Cerebellum (tissue), 4 donors: ENCODE measurements at places on chromosomes 7 and 10.

- DNase-seq, result peak; percentile 36
Measured at GRCh38 chr10:15370212-15370855, 755 bp downstream of the FAM171A1 start.

- no peak for DNase-seq
Measured at GRCh38 chr7:158555034-158555520, 32.5 kb downstream of the PTPRN2 start.

DNA sequence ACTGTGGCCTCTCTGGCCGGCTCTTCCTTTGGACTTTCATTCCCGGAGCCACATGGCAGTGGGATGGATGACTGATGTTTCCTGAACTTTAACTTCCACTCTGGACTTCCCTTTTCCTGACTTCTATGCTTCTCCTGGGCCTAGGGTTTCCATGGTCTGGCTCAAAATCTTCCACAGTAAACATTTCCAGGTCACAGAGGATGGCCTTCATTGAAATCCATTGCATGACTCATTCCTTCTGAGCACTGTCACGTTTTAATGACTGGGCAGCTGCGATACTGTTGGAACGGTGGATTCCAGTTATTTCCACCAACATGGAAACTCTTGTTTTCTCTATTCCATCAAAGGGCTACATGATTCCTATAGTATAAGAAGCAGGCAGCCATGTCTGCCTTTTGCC lies 24.4 kb upstream of the ZNF273 start:
- DNase-seq, result no peak

DNA sequence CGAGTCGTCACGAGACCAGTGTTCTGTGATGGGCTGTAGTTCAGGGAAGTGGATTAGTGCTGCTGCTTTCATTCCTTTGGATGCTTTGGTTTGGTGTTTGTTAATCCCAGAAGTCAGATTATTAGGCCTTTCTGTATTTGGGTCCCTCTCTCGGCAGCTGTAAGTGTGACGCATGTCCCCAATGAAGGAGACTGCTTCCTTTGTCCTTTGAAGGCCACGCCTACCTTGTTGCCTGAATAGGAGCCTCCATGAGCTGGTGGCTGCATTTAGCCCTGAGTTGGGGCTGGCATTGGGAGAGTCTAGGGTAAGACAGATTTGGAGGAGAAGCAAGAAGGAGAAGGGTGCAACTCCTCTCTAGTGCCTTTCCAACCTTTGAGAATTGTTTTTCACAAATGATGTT lies 34.5 kb downstream of the DOCK1 start:
- no peak for DNase-seq

DNA sequence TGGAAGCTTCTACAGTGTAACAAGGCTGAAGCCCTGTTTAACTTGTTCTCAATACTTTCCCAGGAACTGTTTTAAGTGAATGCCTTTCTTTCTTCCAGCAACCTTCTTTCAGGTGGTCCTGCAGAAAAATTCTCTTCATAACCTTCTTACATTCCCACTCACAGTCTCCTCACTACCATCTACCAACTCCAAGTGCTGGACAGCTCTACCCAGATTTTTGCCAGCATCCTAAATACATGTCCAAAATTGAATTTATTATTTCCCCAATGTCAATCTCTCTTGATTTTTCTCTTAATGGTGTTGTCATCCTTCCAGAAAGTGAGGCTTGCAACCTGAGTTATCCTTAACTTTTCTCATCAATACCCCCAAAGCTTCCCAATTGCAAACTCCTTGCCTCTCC lies 48.2 kb downstream of the CFAP70 start:
- no peak for DNase-seq

GRCh38 chr10:72801263-72801868 lies 92.2 kb upstream of the OIT3 start:
- no peak for DNase-seq

GRCh38 chr10:132169766-132170560 lies 16.8 kb upstream of the DPYSL4 start:
- no peak for DNase-seq

DNA sequence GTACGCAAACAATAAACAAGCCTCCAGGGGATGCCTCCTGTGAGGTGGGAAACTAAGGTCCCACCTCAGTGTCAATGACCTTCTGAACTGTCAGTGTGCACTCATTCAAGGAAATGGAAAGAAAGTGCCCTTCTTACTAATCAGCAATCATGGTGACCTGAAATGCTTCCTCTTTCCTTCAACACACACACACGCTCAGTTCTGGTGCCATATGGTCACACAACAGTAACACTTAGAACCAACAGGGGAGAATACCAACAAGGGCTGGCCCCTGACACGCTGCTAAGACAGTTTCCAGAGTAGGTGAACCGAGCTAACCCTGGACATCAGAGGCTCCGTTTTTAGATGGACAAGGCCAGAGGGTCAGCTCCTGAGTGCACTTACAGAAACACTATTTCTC lies 42.1 kb upstream of the EFCAB10 start:
- peak; percentile 57 for DNase-seq

DNA sequence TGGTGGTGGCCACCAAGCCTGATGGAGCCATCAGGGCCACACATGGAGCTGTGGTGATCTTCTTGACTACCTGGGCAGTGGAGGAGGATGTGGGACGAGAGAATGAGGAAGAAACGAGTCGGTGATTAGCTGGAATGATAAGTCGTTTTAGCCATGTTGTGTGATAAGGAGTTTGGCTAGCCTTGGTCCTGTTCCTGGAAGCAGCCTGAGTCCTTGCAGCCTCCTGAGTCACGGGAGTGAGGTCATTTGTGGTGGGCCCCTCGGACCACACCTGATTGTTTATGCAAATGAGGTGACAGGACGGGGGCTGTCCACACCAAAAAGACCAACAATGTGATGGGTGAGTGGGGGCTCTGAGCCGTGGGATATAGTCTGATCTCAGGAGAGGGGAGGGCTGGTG lies 554.4 kb downstream of the PTPRN2 start:
- no peak for DNase-seq

GRCh38 chr7:159070431-159071148 lies 74.1 kb downstream of the VIPR2 start:
- DNase-seq, result no peak

GRCh38 chr10:48627984-48628609 lies 23.2 kb upstream of the ARHGAP22 start:
- no peak for DNase-seq

- DNase-seq, result no peak
Measured at GRCh38 chr7:18861514-18862118, 255.8 kb downstream of the TWIST1 start.

DNA sequence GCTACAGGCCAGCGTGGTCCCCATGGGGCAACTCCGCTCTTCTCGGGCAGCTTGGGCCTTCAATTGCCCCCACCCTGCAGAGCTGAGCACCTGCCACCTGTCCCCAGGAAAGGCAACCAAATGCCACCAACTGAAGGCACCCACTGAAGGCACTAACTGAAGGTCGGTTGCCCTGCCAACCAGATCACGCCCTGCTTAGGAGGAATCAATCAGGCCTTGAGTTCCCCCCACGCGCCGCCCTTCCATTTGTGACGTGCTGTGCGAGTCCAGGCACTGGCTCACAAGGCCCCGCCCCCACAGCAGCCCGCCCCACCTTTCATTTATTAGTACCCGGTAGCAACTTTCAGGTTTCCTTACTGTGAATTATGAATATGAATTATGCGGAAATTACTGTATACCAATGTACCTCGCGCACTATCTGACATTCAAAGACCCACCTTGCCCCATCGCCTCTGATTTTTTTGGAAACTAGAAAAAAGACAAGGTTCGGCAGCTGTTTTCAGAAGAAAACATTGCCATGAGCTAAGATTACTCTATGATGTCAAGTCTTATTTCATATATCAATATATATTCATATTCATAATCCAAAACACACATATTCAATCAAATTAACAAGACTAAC lies 83.6 kb upstream of the ABI1 start:
- no peak for DNase-seq

GRCh38 chr7:104772405-104773345 lies 241.3 kb upstream of the KMT2E start:
- DNase-seq, result no peak

- DNase-seq, result no peak
Measured at GRCh38 chr7:29879609-29880008, 73.3 kb downstream of the WIPF3 start.

DNA sequence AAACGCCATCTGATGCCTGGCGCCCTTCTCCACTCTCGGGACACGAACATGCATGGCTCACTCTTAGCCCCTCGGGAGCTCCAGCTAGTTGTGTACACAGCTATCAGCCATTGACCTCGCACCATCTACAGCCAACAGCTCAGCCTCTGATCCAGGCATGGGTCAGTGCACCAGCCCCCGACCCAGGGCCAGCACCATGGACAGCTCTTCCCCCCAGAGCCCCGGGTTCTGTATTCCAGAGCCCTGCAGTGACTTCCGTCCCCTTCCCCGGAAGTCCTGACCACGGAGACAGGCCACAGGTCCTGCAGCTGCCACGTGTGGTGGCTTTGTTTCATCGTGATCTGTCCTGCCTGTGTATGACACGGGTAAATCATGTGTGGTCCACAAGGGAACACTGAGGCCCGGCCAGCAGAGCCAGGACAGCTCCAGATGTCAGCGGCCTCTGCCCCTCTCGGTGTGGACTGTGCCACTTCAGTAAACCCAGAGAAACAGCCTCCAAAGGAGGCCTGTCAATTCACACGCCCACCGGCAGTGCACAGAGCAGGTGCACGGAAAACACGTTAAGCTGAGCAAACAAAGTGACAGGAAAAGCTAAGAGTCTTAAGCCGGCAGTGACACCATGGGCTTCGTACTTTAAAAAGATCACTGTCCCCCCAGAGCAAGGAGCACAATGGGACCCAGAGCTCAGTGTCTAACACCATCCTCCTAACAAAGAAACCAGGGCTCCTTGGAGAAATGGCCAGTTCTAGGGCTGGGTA lies 13.0 kb downstream of the STK32C start:
- no peak for DNase-seq

DNA sequence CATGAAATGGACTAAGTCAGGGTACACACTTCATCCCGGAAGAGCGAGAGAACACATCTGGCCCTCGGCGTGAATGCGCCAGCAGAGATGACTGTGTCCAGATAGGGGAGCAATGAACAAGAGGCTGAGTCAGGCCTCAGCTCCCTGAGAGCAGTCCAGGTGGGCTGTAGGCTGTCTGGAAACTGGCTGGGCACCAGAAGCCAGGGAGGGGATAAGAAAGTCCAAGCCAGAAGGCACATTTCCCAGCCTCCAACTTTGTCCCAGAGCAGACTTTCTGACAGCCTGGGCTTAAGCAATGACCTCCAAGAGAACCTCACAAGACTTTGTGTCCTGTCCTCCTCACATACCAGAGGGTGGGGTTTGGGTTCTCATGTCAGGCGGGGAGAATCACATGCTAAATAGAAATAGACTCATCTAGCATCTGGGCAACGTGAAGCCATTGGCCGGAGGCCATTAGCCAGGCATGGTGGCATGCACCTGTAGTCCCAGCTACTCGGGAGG lies 157.2 kb downstream of the ARHGAP12 start:
- DNase-seq, result no peak

- no peak for DNase-seq
Measured at GRCh38 chr7:55898287-55898686, 11.0 kb downstream of the ZNF713 start.

DNA sequence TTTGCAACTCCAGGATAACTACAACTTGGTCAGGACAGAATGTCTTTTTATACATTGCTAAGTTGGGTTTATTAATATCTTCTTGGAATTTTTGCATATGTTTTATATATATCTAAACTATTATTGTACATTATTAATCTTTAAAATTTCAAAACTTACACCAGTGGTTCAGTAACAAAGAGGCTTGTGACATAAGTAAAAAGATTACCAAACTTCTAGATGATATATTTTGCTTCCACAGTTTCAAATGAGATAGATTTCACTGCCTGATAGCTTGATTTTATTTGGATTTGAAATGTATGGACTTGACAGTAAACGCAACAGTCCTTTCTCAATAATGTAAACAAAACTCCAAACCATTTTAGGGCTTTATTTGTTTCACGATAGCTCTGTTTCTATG lies 701.2 kb upstream of the IGFBP3 start:
- no peak for DNase-seq

DNA sequence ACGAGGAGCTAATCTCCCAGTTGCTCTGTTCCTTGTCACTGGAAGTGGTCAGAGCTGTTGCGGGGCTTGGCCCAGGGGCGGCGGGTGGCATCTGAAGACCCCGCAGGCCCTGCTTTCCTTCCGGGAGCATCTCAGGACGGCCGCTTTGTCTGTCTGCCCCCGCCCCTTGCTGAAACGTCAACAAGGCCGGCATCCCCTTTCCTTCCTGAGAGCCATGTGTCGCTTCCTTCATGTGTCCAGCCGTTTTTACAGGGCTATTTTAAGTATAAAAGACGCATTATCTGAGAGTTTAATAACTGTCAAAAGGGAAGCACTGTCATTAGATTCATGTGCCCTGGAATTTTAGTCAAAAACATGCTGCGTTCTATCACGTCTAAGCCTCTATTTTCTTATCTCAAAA lies 110.4 kb downstream of the CUX1 start:
- DNase-seq, result no peak

DNA sequence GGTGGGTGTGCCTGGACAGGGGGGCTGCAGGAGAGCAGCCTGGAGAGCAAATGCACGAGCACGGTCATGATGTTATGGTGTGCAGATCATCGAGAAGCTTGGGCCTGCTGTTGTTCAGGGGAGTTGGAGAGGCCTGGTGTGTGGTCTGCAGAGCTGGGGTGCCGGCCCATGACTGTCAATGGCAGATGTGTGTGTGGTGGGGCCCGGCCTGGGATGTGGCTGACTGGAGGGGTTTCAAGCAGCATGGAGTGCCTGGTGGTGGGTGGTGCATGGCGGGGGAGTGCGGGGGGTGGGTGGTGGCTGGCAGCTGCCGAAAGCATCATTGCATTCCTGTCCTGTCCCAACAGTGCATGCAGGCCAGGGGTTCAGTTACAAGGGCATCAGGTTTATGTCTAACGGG lies 122.6 kb downstream of the DOCK1 start:
- no peak for DNase-seq

- no peak for DNase-seq
Measured at GRCh38 chr10:43945094-43945730, 296.5 kb upstream of the ZNF32 start.

DNA sequence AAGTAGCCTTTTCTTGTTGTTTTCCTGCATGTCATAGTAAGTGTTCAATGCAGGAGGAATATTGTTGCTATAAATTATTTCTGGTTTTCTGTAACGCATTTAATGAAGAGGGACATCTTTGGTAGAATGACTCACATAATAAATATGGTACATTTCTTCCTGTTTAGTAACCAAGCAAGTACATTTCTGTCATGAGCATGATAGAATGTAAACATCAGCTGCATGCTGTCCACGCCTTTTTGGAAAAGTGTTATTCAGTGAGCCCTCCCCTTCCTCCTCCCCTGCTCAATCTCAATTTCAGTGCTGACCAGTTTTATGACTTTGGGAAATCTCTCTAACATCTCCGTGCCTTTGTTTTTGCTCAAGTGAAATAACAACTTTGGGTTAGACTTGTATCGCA lies 664.0 kb downstream of the XPNPEP1 start:
- DNase-seq, result no peak

- DNase-seq, result no peak
Measured at GRCh38 chr10:23192712-23193434, 761 bp downstream of the PTF1A start.

GRCh38 chr10:129881641-129882040 lies 82.4 kb downstream of the EBF3 start:
- DNase-seq, result no peak
